ENCODE measurements at places on chromosomes 5 and 9.
A peak's percentile ranks its signal among the peaks of the same experiment; 100 is the strongest.

- peak; percentile 66 for DNase-seq
These were observed 5.3 kb downstream of the KLF4 start for GRCh38 chr9:107484117-107484723.

- no peak for DNase-seq
These were observed 344.1 kb downstream of the NR2F1-AS1 start for GRCh38 chr5:93236807-93237421.

DNA sequence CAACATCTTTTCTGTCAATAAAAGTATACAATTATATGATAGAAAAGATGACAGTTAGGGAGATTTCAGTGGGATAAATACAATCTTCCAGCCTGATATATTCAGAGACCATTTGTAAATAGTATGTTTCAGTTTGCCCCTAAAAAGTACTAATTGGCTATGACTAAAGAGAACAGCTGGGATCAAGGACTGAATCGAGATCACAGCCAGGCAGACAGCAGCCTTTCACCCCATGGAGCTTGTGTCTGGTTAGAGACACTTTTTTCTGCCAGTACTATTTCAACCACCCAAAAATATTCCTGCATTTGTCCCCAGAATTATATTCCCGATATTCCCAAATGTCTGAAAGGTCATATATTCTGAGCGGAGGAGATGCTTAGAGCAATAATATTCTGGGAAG, 577.3 kb upstream of the TLE4 start:
- DNase-seq, result no peak

DNA sequence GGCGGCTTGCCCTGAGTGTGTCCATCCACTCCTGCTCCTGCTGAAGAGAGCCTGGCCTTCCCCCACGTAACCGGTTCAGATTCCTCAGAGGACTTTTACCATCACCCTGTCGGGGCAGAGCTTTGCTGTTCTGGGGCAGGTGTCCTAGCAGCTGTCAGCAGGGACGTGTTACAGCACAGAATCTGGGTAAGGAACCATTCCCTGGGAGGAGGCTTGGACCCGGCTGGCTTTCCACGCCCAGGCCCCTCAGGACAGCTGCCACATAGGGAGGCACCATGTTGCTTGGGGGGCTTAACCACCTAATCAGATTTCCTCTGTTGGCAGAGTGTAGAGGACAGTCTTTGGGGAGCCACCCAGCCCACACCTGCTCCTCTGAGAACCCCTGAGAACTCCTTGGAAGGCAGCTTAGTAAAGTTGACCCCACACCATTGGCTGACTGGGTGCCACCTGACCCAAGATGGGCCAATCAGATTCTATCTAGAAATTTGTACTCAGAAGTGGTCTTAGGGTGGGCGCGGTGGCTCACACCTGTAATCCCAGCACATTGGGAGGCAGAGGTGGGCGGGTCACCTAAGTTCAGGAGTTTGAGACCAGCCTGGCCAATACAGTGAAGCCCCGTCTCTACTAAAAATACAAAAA, 23.3 kb upstream of the EEIG1 start:
- no peak for DNase-seq

DNA sequence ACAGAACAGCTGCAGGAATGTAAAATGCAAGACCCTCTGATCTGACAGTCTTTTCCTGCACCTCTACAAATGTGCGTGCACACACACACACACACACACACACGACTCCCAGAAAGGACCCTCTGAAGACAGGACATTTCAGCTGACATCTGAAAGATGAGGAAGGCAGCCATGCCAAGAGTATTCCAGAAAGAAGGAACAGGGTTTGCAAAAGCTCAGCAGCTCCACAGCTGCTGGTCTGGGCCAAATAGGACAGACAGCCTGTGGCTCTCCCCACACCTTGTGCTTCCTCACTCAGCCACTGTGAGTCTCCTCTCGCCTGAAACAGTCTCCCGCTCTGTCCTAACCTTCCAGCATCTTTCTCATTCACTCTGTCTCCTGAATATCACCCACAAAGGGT, 189.0 kb downstream of the PALM2AKAP2 start:
- DNase-seq, result peak; percentile 13

Data from kidney glomerular epithelial cell (primary cell).